ENCODE measurements at places on chromosomes 6 and 20.

DNA sequence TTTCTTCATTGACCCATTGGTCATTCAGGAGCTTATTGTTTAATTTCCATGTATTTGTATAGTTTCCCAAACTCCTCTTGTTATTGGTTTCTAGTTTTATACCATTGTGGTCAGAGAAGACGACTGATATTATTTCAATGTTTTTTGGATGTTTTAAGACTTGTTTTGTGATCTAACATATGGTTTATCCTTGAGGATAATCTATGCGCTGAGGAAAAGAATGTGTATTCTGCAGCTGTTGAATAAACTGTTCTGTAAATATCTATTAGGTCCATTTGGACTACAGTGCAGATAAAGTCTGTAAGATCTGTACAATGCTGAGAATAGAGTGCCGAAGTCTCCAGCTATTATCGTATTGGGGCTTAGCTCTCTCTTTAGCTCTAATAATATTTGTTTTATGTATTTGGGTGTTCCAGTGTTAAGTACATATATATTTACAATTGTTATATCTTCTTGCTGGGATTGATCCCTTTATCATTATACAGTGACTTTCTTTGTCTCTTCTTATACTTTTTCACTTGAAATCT, 223.3 kb upstream of the ZNF217 start:
- no peak for DNase-seq

- no peak for DNase-seq
Measured at GRCh38 chr6:129790785-129791184, 70.3 kb downstream of the TMEM244 start.

GRCh38 chr6:20916086-20916485, 381.8 kb downstream of the CDKAL1 start:
- no peak for DNase-seq

DNA sequence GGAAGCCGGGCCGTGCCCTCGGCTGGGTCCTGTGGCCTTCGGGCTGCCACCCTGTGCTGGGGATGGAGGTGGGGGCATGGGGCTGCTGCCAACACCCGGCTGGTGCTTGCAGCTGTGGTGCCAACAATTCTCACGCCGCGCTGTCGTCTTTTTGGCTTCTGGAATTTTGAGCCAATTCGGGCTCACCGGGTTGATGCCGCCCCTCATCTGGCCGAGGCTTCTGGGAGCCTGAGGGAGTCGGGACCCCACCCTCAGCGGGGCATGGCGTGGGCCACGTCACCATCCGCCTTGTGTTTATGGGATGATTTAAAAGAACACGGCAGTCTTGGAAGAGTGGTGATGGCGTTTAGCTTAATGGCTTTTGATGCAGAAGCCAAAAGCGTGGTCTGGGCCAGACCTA, 8.7 kb upstream of the NPBWR2 start:
- no peak for DNase-seq

- no peak for DNase-seq
Measured at GRCh38 chr6:140872885-140873284, 1259.8 kb upstream of the GJE1 start.

DNA sequence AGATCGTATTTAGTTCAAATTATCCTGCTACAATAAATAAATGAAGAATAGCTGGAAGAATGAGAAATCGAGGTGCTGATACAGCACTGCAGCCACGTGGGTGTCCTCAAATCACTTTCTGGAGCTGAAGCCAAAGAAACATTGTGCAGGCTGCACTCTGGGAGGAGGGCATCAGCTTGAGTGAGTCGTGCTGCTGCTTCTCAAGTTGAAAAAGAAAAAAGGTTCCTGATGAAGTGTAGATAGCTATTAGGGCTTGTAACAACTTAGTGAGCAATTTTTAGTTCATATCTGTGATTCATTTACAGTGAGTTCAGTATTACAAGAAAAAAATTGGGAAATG, 40.5 kb downstream of the DSE start:
- no peak for DNase-seq

DNA sequence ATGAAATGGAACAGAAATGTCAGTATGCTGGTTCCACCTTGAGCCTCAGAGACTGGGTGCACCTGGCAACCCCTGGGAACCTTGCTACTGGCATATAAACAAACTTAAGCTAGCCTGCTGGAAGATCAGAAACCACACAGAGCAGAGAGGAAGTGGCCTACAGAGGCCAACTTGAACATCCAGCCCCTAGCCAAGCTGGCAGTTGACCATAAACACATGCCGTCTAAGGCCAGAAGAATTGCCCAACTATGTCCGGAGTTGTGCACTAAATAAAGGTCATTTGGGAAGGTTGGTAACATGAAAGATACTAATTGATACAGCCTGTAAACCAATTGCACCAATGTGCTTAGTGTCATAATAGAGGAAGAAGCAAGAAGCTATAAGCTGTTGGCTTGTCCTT, 266.6 kb upstream of the BTBD3 start:
- DNase-seq = no peak

GRCh38 chr20:46183768-46184167, 65.7 kb downstream of the CD40 start:
- DNase-seq = no peak

- DNase-seq = peak; percentile 41
Measured at GRCh38 chr20:37192137-37192854, 12.9 kb upstream of the MROH8 start.

DNA sequence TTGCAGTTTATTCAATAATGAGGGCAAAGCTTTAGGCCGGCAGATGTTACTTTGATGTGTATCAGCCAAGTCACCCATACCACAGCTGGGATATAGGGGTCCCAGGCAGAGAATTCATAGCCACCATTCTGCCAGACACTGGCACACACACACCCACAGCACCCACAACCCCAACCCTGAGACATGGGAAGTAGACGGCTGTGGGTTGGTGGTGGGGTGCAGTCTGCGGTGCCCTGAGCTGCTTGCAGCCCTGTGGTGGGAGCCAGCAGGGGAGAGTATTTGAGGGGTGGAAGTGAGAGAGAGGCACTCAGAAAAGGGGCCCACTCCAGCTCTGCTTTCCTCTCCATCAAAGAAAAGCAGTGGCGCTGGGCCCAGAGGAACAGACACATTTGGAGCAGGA, 125.3 kb downstream of the FOXO3 start:
- DNase-seq = no peak

DNA sequence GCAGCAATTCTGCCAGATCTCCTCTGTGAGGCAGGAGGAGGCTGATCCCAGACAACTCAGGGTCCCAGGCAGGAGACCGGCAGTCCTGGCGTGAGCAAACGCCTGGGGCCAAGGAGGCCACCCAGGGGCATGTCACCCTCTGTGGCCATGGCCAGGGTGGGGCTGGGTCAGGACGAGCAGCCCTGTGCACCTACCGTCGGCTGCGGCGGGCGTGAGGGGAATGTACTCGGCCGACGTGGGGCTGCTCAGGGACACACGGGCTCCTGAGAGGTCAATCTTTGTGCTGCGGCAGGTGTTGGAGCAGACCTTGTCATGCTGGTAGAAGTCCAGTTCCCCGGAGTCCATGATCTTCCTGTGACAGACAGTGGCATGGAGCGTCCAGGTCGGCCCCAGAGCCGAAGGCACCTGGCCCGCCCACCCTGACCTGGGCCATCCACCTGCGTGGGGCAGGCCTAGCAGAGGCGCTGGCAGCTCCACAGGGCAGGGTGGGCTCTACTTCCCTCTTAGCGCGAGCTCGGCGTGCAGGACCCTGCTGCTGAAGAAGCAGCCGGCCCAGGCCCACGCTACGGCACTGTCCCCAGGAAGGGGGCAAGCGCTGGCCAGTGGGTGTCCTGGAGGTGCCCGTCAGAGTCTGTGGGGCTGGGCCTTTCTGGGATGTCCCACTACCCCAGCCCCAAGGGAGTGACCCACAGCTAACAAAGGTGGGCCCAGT, 21.5 kb upstream of the HELZ2 start:
- DNase-seq = no peak

GRCh38 chr20:8621001-8621400, 447.9 kb upstream of the PLCB4 start:
- DNase-seq = no peak

- DNase-seq = no peak
Measured at GRCh38 chr6:137867685-137868509, 838 bp downstream of the TNFAIP3 start.
